ENCODE measurements at places on chromosomes 3 and 15. TPM values are rescaled to one million over a fixed set of nuclear protein-coding genes. Genes with fewer than 3 reads are reported as not detected.

The CYFIP1 gene
- total RNA-seq: 90.5 TPM

The IRAK2 gene
- total RNA-seq: 61.1 TPM

The CSPG5 gene
- 0.26 TPM for total RNA-seq

The PLSCR2 gene
- total RNA-seq: not detected

The IP6K2 gene
- total RNA-seq: 33.8 TPM

The ZKSCAN7 gene
- 0.87 TPM for total RNA-seq

The NR2E3 gene
- total RNA-seq: 0.22 TPM

The POPDC2 gene
- total RNA-seq: 0.17 TPM

The CHRFAM7A gene
- 0.60 TPM for total RNA-seq

The AMIGO3 gene
- not detected for total RNA-seq

The RBMS3 gene
- total RNA-seq: 33.1 TPM

The C3orf20 gene
- total RNA-seq: under 0.01 TPM

The MYL3 gene
- 0.09 TPM for total RNA-seq

The XCR1 gene
- not detected for total RNA-seq

The ALDH1A3 gene
- total RNA-seq: 15.3 TPM

The CASR gene
- total RNA-seq: not detected

The UACA gene
- total RNA-seq: 241 TPM

The ITIH3 gene
- total RNA-seq: 0.98 TPM

The CLDN16 gene
- total RNA-seq: not detected

All from dermis lymphatic vessel endothelial cell (primary cell).